ENCODE measurements at places on chromosomes 4 and X.
A peak's percentile ranks its signal among the peaks of the same experiment; 100 is the strongest.

DNA sequence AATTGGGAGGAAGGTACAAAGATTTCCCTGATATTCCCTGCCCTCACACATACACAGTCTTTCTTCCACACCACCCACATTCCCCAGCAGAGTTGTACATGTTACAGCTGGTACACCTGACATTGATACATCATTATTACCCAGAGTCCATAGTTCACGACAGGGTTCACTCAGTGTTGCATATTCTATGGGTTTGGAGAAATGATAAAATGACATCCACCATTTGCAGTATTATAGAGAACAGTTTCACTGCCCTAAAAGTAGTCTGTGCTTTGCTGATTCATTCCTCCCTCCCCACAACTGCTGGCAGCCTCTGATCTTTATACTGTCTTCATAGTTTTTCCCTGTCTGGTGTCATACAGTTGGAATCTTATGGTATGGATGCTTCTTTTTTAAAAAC lies 15.0 kb downstream of the AGA start:
- DNase-seq = peak; percentile 51

GRCh38 chr4:56212774-56213173 lies 174.5 kb downstream of the AASDH start:
- DNase-seq = no peak

DNA sequence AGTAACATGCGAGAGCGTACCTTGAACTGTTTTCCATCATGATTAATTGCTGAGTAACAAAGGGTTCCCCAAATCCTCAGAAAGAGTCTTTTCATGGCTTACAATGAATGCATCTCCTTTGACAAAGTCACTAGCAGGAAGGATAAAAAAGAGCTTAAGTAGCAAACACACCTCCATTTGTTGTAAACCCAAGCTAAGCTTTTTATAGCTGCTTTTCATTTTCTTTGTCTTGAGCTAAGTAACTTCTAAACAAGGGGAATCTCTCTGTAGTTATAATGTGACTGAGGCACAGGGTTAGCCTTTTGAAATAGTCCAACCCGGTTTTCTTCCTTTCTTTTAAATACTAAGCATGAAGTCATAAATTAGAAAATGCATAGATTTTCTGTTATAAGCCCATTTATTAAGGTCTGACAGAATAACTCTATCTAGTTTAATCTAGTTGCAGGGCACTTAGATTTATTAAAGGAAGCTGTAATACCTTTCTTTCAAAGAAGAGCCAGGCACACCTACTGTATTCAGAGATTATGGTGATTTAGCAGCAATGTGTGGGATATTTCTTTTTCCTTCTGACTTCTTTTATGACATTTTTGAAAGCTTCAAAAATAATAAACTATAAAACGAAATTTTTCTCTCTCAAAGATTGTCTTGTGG lies 226.9 kb upstream of the SMIM31 start:
- DNase-seq = no peak

DNA sequence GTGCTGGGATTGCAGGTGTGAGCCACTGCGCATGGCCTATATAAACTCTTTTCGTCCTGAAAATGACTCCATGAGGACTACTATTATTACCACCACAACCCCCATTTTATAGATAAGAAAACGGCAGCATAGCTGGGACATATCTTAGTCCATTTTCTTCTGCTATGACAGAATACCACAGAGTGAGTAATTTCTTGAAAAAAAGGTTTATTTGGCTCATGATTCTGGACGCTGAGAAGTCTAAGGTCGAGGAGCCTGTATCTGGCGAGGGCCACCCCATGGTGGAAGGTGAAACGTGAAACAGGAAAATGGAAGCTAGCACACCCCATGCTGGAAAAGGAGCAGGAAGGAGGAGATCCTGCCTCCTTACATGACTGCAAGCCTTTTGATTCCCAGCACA lies 68.9 kb downstream of the SMIM20 start:
- peak; percentile 39 for DNase-seq

- no peak for DNase-seq
Observed at GRCh38 chr4:81485310-81485980, 13.7 kb upstream of the RASGEF1B start.

DNA sequence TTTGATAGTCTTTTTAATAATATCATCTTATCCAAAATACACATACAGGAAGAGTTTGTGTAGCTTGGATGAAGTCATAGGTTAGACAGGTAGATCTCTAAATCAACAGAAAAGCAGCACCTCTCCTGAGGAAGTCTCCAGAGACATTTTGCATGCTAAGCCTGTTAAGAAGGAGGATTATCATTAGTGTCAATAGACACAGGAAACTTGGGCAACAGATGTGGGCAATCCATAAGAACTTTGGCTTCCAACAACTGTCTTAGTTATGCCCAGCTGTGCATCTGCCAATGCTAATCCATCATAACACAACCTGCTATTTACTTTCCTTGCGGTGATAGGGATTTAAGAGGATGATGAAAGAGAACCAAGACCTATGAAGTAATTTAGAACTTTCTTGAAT lies 1052.6 kb downstream of the RPA4 start:
- DNase-seq = no peak
